ENCODE measurements at places on chromosomes 2 and 18.

GRCh38 chr2:1482253-1482675, 69.0 kb downstream of the TPO start:
- DNase-seq = no peak

DNA sequence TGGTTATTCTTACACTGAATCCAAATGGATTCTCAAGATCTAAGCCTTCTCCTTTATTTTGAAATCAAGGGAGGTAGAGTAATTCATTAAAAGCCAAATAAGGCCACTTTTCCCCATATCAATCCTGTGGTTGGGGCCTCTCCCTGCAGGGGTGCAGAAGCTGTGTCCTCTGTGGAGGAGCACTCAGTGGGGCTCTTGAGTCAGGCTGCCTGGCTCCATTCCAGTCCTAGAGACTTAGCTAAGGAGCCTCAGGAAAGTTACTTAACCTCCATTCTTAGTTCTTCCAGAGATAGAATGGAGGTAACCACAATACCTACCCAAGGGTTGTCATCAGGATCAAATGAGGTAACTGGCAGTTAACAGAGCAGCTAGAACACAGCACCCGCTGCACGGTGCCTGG, 564.3 kb downstream of the CMPK2 start:
- DNase-seq = no peak

GRCh38 chr2:238159071-238159539, 335 bp downstream of the ERFE start:
- no peak for DNase-seq

GRCh38 chr18:6434987-6435709, 20.4 kb upstream of the L3MBTL4 start:
- no peak for DNase-seq

DNA sequence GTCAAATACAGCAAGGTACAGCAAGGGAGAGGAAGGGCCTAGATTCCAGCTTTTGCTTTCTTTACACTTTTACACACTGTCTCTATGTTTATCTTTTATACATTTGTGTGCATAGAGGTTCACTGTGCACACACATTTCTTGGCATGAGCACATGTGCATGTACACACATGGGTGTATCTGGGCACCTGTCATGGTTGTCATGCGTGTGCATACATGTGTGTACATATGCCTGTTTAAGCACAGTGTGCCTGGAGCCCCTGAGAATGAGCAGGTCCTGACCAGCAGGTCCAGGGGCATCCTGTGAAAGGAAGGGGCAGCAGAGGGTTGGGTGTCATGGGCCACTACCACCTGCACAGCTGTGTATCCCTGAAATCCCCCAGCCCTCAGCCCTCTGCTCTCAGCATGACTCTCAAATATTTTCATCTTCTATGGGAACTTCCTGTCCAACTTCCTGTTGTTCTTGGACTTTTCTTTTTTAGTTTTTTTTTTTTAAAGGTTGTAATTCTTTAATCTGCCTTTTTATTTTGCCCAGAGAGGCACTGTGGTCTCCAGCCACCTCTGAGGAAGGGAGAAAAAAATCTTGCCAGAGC, 97.0 kb upstream of the EPAS1 start:
- no peak for DNase-seq

- no peak for DNase-seq
Measured at GRCh38 chr2:139773720-139774277, 993.6 kb upstream of the NXPH2 start.

- DNase-seq = no peak
Measured at GRCh38 chr2:10556271-10557140, 108.4 kb upstream of the ODC1 start.

DNA sequence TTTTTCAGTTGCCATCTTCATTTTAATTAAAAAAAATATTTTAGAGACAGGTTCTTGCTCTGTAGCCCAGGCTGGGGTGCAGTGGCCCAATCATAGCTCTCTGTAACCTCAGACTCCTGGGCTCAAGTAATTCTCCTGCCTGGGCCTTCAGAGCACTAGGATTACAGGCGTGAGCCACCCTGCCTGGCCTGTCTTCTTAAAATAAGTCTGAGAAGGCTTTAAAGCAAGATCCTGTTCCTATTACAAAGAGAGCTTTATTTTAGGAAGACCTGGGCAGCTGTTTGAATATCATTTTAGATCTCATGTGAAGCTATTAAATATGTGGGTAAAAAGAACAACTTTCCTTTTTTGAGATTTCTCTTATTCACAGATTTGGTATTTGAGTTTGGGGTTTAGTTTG, 1.5 kb downstream of the FAM228A start:
- DNase-seq = no peak

DNA sequence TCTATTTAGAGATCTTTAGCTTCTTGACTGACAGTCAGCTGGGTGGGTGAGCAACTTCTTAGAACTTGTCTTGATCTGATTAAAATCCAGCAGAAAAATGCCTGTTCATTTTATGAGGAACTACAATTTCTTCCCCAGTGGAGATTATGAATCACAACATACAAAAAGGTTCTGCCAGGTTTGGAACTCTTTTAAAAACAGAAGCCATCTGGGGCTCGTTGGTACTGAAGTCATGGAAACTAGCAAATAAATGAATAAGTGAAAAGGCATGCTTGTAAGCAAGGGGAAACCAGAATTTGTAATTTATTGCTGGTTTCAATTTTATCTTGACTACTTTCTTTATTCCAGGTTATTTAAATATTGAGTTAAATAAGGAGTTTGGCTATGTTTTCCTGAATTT, 767.4 kb downstream of the MBD2 start:
- no peak for DNase-seq

DNA sequence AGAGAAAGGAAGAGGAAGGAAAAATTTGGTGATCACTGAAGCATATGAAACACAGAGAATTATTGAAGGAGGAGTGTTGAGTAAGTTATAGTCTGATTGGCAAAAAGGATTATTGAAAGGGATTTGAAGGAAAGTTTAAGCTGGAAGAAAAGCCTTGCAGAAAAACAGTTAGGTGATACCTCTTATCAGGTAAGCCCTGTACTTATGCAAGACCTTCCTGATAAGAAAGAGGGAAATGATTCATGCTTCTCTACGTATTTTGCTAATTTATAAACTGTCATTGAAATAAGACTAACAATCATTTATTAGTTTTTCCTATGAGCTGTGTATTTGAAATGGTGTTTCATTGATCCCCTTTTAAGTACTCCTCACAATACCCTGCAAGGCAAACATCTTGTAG, 793.9 kb upstream of the NRXN1 start:
- DNase-seq = no peak

DNA sequence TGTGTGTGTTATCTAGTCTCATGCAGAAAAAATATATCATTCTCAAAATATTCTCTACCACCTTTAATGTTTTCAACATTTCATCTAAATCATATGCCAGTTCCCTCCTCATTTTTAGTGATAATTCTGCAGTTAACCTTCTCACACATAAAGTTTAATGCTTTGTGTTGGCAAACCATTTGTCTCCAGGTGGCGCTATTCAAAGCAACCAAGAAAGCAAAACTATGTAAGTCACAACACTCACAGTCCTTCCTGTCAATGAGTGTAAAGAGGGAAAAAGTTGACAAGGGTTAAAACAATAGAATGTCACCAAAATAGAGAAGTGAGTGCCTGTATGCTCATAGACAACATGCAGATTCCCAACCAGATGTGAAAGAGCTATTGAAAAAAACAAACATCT, 961.6 kb upstream of the LRRTM1 start:
- no peak for DNase-seq

GRCh38 chr2:126244937-126245336, 411.0 kb upstream of the GYPC start:
- no peak for DNase-seq
